Right kidney (tissue), 9 donors: ENCODE measurements at places on chromosomes 13 and 19.

DNA sequence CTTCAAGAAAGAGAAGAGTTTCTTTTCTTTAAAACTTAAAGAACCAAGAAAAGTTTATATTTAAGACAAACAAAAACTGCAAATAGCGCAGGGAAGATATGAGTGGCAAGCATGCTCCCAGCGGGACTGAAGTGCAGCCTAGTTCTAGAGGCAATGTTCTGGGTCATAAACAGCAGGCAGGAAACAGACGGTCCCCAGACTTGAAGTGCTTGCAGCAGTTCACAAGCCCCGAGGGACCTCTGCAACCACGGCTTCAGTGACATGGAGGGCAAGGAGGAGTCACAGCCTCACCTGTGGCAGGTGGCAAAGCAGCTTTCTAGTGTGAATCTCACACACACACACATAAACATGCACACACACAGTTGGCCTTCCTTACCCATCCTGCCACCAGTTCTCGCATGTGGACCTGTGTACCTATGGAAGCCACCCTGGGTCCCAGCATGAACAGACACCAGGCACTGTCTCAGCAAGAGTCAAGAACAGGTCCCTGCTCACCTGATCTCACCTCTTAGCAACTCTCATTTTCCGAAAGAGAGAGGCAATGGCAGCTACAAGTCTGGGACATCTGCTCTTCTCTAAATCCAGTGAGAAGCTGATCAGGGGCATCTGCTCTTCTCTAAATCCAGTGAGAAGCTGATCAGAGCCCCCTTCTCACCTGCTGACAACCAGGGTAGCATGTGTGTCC, 162.0 kb downstream of the EFNB2 start:
- DNase-seq, result peak; percentile 45

GRCh38 chr13:65530688-65531087, 1699.4 kb downstream of the PCDH9 start:
- DNase-seq, result no peak

DNA sequence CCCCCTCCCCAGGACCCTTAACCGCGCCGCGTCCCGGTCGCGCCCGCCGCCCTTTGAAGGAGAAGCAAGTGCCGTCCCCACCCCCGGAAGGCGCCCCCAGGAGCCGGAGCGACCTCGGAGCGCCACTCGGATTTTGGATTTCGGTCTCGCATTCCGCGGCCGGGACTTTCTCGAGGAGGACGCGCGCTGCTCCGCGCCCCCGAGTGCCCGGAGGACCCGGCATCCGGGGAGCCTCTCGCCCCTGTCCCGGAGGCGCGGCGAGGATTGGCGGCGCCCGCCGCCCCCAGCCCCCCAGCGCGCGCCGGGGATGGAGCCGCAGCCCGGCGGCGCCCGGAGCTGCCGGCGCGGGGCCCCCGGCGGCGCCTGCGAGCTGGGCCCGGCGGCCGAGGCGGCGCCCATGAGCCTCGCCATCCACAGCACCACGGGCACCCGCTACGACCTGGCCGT, 1.6 kb downstream of the MIDN start:
- DNase-seq, result peak; percentile 86

DNA sequence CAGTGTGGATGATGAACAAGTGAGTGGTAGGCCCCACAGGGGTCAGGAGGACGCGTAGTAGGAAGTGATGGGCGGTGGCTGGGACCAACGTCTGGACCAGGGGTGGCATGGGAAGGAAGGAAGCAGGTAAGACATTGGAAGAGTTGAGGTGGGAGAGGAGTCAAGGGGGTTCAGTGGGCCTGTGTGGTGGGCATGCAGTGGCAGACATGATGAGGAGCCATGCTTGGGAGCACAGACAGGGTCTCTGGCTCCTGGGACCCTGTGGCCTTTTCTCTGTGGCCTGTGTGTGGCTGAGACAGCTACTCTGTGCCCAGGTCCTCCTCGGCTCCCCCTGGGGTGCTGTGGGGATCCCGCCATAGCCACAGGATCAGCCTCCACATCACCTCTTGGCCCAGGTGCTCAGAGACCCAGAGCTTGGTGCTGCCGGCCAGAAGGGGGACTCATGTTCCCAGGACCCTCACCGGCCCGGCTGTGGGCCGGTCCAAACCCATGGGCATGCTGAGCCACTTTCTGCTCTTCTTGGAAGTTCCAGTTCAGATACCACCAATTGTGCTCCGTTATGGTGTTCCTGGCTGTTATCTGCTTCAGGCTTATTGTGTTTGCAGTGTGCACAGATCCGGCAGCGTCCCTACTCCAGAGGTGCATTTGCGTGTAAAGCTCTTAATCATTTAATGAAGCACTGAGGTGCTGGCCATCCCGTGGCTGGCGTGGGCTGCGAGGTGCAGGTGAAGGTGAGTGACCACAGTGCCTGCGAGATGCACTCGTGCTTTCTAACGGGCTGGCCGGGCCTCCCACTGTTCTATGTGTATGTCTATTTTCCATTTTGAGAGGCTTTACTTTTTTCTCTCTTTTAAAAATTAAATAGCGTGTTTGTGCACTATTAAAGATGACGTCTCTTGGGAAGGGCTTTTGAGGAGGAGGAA, 147.9 kb downstream of the TEX29 start:
- DNase-seq, result no peak

DNA sequence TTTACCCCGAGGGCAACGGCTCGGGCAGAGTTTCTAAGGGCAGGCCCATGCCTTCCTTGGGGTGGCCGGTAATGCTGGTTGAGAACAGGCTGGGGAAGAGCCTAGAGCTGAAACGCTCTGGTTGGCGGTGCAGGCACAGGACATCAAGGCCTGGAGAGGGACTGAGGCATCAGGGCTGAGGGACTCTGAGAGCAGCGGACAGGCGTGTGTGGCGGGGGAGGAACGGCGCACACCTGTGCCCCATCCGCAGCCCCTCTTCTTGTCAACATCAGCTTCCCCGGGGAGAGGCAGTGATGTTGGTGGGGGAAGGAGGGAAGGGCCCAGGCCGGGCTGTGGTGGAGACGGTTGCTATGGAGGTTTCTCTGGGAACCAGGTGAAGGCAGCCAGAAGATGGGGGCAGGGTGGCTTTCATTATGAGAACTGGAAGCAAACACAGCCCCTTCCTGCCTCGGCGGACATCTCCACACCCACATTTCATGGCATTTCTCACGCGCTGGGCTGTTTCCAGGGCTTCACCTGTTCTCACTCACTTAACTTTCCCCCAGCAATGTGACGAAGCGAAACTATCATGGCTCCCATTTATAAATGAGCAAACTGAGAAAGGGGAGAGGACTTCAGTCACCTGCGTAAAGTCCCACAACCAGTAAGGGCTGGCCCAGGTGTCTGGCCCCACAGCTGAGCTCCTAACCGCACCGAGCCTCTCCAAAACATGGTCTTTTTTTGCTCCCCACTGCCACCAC, 8.2 kb upstream of the ATF5 start:
- DNase-seq, result no peak

DNA sequence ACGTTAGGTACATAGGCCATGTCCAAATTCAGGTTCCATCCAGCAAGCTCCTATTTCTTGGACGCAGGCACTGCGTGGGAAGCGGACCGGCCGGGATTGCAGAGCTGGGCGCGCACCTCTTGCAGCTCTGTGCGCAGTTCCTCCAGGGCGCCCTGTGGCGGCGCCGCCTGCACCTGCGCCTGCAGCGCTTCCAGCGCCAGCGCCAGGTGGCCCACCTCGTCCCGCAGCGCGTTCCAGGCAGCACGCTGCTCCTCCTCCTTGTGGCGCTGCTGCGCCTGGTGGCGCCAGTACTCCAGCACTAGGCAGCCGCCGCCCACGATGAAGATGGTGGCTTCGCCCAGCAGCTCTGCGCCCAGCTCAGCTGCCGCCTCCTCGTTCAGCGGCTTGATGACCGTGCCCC, 31.1 kb downstream of the OPA3 start:
- DNase-seq, result peak; percentile 50

DNA sequence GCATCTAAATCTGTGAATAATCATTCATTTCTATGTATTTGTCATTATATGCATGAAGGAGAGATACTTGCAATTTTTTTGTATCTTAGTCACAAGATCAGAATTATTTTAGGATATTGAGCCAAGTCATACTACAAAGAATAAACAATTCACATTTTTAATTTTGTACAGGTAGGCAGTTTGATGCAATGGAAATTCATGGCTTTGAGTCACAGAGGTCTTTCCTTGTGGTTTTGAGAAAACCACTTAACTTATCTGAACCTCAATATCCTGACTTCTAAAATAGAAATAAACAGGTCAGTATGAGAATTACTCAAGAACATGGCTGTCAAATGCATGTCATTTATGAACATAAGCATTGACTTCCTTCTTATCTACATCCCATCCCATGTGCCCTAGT, 221.4 kb upstream of the SLC10A2 start:
- DNase-seq, result no peak

- DNase-seq, result no peak
These were observed 6.4 kb downstream of the YIPF2 start for GRCh38 chr19:10921910-10922637.

- peak; percentile 68 for DNase-seq
These were observed 33.3 kb downstream of the MCF2L start for GRCh38 chr13:113002206-113002912.

DNA sequence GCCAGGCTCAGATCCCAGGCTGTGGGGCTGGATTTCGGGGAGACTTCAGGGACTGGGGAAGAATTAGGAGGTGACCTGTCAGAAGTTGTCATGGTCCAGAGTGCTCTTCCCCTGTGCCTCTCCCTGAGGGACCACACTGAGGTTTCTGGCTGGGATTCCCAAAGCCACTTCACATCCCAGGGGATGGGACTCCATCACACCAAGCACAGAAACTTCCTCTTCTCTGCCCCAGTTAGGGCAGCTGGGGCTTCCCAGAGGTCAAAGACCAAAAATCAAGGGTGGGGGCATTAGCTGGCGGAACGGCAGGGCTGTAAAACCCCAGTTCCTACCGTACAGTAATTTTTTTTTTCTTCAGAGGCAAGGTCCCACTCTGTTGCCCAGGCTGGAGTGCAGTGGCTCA, 7.4 kb downstream of the FCER2 start:
- DNase-seq, result no peak

GRCh38 chr13:49058761-49059160, 83.0 kb downstream of the FNDC3A start:
- DNase-seq, result no peak

DNA sequence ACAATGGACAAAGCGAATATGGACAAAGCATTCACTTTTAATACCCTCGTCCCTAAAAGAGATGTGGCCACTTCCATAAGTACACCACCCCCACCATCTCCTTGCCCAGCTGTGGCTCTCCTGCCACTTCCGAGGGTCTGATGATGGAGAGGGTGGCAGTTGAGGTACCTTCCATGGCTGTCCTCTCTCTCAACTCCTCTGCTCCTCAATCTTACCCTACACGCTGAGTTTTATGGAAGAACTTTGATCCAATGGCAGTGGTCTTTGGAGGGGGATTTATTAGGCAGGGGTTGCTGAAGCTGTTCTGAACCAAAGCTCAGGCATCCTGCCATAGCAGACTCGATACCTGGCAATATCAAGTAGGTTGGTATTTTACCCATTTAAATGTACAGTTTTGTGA, 413.0 kb downstream of the TSHZ3 start:
- no peak for DNase-seq

DNA sequence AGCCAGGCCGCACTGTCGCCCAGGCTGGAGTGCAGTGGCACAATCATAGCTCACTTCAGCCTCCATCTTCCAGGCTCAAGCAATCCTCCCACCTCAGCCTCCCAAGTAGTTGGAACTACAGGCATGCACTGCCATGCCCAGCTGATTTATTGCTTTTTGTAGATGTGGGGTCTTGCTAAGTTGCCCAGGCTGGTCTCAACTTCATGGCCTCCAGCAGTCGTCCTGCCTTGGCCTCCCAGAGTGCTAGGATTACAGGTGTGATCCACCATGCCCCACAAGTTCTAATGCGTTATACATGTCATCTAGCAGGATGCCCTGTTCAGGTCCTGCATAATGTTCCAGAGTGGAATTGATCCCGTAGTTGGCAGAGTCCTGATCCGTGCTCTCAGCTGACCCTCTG, 4.6 kb downstream of the C19orf53 start:
- no peak for DNase-seq

- no peak for DNase-seq
These were observed 153.3 kb upstream of the VSTM2B start for GRCh38 chr19:29372461-29372860.

- DNase-seq, result no peak
These were observed 6.5 kb downstream of the RAB11B start for GRCh38 chr19:8396563-8397203.

GRCh38 chr13:99646866-99647595, 145.8 kb downstream of the TM9SF2 start:
- no peak for DNase-seq

DNA sequence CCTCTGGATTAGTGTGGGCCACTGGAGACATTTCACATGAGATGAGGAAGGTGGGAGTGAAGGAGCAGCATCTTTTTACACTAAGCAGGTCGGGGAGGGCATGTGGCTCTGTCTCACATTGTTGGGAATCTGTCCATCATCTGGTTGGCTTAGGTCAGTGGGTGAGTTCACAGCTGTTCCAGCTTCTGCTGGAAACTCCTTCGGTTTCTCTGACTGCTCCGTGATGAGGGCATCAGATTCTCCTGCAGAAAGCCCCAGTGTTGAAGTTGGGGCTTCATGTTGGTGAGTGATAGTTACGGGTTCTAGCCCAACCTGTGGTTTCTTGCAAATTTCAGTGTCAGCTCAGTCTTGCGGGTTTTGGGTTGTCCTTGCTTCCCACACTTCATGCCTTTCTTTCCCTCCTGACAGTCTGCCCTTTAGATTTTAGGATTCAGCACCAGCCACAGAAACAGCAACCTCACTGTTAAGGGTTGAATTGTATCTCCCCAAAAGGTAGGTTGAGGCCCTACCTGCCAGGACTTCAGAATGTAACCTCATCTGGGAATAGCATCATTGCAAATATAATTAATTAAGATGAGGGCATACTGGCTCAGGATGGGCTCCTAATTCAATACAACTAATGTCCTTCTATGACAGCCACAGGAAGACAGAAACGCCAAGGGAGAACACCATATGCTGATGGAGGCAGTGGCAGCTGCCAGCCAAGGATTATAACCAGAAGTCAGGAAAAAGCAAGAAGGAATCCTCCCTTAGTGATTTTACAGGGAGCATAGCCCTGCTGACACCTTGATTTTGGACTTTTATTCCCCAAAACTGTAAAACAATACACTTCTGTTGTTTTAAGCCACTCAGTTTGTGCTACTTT, 7.6 kb upstream of the ALOX5AP start:
- no peak for DNase-seq

DNA sequence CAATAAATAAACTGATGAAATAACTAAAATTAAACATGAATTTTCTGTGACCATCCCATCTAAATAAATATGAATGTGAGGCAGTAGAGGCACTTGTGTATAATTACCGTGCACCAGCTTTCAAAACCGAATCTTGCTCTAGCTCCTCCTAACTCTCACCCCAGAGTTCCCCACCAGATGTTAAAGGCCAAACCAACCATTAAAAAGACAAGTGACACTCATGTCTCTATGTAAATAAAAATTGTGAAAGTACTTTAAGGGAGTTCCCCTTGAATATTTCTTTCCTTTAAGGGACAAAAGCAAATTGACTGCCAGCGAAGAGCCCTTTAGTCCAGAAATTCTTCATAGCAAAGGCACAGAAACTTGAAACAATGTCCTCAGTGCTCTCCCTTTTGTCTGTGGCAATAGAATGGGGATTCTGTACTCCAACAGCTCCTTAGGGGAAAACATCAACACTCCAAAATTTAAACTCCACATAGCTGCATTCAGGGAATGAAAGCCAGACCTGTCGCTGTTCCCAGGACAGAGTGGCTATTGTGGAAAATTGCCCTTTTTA, 101.7 kb upstream of the SOX21 start:
- DNase-seq, result no peak

- no peak for DNase-seq
These were observed 129.8 kb downstream of the DLEU7 start for GRCh38 chr13:50713523-50714248.

GRCh38 chr19:15166700-15167099, 34.1 kb downstream of the NOTCH3 start:
- no peak for DNase-seq
